ENCODE measurements at places on chromosomes 6 and 20.

DNA sequence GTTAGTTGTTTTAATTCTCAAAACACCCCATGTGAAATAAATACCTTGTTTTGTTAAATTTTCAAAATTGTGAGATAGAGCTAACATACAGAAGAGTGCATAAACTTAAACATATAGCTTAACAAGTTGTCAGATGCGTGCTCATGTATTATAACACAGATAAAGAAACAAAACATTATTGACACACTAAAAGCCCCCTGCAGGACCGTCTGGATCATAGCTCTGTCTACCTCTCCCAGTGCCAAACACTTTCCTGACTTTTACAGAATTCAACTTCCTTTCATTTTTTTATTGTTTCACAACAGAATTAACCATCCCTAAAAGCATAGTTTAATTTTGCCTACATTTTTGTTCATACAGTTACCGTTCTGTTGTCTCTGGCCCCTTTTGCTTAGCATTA, 17.8 kb upstream of the FRK start:
- DNase-seq = no peak

DNA sequence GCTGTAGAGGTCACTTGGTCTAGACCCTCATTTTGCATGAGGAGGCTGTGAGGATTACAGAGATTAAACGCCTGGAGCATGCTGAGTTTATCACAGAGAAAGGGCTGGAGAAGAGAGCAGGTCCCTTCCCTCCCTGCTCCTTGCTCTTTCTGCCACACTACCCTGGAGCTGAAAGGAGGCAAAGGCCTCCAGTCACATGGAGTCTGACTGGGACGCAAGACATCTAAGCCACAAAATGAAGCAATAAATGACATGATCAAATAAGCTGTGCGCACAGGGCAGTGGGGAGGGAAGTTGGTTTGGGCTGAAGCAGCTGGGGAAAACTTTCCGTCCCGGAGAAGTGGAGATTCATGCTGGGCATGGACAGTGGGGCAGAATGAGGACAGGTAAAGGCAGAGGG, 33.3 kb downstream of the ATXN1 start:
- DNase-seq = no peak

DNA sequence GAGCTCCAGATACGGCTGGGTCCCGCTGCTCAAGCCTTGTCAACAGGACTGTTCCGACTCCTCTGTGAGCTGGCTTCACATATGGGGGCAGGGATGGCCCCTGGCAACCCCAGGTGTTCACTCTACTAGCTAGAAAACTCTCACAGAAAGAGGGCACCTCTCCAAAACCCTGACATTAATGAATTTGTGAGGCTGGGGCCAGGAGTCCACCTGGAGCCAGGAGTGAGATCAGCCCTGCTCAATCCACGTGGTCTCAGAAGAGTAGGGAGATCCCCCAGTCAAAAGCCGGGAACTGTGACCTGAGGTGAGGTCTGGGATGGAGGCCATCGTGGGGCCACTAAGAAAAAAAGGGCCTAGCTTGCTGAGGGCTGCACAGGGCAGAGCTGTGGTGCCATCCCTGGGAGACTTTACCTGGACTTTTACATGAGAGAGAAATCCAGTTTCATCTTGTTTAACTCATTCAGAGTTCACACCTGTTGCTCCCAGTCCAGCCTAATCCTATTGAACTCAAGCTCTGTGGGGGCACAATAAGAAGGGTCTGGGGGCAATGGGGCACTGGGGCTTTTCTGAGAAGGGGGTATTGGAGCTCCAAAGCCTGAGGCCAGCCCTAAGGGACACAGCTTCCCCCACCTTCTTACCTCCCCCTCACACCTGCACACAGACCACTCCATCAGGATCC, 144.3 kb upstream of the MLN start:
- no peak for DNase-seq

DNA sequence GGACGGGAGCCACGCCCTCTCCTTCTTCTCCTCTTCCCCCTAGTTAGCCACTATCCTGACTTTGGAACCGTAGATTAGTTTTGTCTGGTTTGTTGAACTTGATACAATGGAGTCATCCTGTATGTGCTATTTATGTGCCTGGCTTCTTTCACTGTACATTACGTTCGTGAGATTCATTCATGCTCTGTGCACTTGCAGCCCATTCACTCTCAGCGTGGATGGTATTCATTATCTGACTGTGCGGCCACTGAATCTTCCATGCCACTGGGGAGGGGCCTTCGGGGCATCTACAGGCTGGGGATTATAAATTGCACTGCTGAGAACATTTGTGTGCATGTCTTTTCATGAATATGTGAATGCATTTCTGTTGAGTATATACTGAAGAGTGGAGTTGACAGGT, 262.5 kb downstream of the CDH26 start:
- no peak for DNase-seq

DNA sequence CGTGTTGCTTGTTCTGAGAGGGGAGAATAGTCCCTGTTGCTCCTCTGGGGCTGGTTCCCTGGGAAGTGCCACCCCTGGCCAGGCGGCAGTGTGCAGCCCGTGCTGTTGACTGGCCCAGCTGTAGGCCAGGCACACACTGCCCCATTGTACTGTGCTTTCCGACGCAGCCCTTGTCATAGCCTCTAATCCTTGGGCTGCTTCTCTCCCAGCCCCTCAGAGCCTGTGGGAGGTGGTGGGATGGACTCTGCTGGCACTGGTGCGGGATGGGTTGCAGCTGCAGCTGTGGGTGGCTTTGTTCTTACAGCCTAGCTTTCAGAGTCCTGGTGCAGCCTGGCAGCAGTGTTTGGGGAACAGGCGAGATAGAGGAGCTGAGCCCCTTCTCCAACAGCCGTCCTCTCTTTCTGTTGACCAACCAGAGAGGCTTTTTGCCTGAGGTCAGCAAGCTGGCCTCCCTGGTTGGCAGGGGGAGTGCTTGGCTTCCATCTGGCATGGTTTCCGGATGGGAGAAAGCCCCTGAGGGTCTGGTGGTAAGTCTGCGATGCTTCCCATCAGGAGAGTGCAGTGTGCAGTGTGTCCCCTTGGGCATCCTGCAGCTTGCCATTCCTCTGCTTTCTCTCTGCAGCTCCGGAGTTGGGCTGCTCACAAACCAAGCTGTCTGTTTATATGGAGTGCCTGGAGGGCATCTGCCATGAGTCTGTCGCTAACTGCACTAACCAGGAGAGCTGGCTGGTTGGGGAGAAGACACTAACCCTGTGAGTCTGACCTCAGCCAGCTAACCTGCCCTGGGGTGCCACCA, 12.1 kb downstream of the TJAP1 start:
- DNase-seq = no peak

DNA sequence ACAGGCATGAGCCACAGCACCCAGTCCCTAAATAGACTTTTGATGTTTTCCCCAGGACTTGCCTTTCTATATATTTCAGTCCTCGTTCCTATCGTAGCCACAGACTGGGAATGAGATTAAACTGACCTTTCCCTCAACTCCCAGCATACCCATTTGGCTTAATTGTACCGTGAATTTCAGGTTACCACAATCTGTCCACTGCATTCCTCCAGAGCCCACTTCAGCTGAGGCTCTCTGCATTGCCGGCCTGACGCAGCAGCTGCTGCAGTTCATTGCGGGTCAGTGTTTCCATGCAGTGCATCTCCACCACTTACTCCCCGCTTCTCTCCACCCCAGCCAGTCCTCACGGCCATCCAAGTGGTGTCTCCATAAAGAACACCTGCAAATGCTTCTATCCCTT, 103.1 kb upstream of the RIN2 start:
- DNase-seq = no peak

DNA sequence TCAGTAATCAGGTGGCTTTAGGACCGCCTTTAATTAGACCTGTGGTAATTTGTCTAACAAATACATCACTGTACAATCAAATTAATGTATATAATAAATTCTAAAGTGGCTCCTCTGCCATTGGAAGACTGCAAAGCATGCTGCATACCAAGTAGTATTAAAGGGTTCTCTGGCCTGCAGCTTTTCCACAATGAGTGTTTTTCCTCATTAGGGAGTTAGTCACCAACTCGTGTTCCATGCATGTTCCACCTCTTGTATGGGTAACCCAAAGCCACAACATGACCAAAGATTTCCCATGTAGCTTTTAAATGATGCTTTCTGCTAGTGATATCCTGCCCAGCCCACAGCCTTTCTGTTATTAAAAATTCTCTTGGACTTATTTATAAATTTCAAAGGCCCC, 218.7 kb downstream of the FUT9 start:
- DNase-seq = no peak
